Inflammatory macrophage treated with lipopolysaccharide for 4 hours (primary cell): ENCODE measurements at places on chromosomes 2 and 18.

DNA sequence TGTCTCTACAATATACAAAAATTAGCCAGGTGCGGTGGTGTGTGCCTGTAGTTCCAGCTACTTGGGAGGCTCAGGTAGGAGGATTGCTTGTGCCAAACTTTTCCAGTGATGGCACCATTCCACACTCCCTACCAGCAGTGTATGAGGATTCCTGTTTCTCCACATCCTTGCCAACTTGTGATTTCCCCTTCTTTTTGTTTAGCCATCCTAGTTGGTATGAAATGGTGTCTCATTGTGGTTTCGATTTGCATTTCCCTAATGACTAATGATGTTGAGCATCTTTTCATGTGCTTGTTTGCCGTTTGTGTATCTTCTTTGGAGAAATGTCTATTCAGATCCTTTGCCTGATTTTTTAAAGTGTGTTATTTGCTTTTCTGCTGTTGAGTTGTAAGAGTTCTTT is 41.0 kb downstream of the EPB41L5 start:
- DNase-seq = no peak

DNA sequence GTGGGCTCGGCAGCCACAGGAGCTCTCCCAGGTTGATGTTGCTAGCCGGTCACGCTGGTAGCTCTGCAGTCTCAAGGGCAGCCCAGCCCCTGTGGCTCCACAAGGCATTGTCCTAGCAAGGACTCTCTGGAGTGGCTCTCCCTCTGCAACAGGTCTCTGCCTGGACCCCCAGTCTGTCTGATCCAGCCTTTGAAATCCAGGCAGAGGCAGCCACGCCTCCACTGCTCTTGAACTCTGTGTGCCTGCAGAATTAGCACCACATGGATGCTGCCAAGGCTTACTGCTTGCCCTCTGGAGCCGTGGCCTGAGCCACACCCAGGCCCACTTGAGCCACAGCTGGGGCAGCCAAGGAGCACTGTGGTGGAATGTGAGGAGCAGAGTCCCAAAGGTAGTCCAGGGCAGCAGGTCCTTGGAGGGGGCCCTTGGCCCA is 43.0 kb upstream of the FAHD2A start:
- DNase-seq = no peak

GRCh38 chr2:25310709-25310964 is 31.1 kb downstream of the DNMT3A start:
- no peak for DNase-seq

- peak; percentile 40 for DNase-seq
These were observed 43.1 kb downstream of the KCTD18 start for GRCh38 chr2:200466425-200467418.

DNA sequence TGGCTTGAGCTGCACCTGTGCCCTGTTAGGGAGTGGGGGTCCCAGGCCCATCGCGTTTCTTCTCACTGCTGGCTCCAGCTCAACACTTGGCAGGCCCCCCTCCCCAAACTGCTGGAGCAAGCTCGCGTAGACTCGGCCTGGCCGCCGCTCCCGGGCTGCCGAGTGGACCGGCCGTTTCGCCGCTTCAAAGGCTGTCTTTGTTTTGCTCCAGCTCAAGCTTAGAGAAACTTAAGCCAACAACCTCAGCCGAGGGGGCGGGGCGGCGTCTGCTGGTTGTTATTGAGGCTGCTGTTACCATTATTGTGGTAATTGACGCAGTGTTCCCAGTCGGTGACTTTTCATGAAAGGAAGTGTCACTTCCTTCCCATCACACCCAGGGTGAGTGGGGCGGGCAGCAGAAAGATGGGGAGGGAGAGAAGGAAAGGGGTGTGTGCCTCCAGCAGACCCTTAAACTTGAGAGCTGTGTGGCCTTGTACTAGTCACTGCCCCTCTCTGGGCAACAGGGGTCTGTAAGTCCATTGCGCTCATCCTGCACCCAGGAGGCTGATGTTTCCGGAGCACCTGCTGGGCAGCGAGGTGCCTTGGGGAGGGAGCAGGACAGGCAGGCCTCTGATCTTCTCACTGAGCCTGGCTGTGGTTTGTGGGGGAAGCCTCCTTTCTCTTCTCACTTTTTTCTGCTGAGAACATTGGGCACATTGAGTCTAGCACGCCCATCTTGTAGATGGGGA is 2.1 kb downstream of the ARID5A start:
- DNase-seq = peak; percentile 75

GRCh38 chr2:232781765-232782164 is 5.4 kb upstream of the KCNJ13 start:
- DNase-seq = peak; percentile 70
